ENCODE measurements at places on chromosomes 13 and 19. TPM values are rescaled to one million over a fixed set of nuclear protein-coding genes. Genes with fewer than 3 reads are reported as not detected.

The LRRC63 gene
- total RNA-seq, result 0.32 TPM

DNA sequence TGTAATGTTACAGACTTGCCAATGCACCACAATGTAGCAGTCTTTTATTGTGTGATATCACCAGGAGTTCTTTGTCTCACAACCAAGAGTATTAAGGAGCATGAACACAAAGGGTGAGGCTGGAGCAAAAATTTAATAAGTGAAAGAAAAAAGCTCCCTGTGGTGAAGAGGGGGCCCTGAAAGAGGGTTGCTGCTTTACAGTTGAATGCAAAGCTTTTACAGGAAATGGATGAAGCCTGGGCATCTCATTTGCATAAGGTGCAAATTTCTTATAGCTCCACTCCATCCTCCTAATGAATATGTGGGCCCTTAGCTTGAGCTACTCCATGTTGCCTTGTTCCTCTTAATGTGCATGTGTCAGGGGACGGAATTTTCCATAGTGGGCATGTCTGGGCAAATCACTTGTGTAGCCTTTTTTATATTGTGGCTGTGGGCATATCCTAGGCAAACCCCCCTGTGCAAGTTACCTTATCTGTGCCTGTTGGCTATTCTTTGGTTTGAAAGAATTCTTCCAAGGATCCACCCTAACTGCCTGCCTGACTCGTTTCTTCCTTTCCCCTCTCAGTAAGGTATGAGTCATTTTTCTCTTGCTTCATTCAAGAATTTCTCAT, 45.3 kb upstream of the TRPC4 start:
- H3K27ac ChIP-seq, result no peak overlapping the region
- no peaks in the 10 kb centered on the region for H3K27me3 ChIP-seq
- no peak for DNase-seq
- no peaks in the 10 kb centered on the region for H3K4me1 ChIP-seq
- H3K36me3 ChIP-seq, result no peaks in the 10 kb centered on the region

The MARCHF2 gene
- 10.3 TPM for total RNA-seq

DNA sequence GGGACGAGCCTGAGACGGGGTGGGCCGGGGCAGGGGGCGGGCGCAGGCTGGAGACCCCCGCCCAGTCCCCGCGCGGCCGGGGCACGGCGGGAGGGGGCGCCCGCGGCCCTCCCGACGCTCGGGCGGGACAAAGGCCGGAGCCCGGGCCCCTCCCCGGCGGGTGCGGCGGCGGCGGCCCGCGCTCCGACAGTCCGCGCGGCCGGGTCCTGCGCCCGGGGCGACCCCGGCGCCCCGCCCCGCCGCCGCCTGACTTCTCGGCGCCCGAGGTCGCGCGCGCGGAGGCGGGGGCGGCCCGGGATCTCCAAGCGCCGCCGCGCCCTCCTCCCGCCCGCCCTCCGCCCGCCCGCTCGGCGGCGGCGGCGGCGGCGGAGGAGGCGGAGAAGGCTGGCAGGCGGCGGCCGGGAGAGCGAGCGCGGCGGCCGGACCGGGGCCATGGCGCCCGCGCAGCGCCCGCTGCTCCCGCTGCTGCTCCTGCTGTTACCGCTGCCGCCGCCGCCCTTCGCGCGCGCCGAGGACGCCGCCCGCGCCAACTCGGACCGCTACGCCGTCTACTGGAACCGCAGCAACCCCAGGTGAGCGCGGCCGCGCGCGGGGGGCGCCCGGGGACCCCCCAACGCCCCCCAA, at the start of gene EFNA2:
TSS of gene EFNA2 (plus strand) at position 137 of the 624 bp plus-strand sequence. CDS start at position 433, 296 bp downstream.
- H3K4me3 ChIP-seq, result peak within 1 kb of the TSS; percentile 38
- H3K27me3 ChIP-seq, result peaks cover 28% of the 10 kb centered on the region
- H3K4me1 ChIP-seq, result peaks cover 4% of the 10 kb centered on the region
- no peak within 1 kb of the TSS for H3K27ac ChIP-seq
- H3K36me3 ChIP-seq, result no peaks in the 10 kb centered on the region

The VPS36 gene
- 25.3 TPM for total RNA-seq

- peak within 1 kb of the TSS; percentile 73 for H3K27ac ChIP-seq
- H3K27me3 ChIP-seq, result no peaks in the 10 kb centered on the region
- peak within 1 kb of the TSS; percentile 74 for H3K4me3 ChIP-seq
- H3K4me1 ChIP-seq, result peaks cover 34% of the 10 kb centered on the region
- DNase-seq, result peak; percentile 69
These were observed at the start of gene ZBTB7A for GRCh38 chr19:4066682-4067395. TSS of gene ZBTB7A (minus strand) at chr19:4066899. CDS start at chr19:4055232, 11,667 bp downstream.

The PODNL1 gene
- 0.29 TPM for total RNA-seq

The ACP7 gene
- not detected for total RNA-seq

GRCh38 chr19:19475849-19476828, 39.2 kb downstream of the TSSK6 start:
- H3K27me3 ChIP-seq, result no peaks in the 10 kb centered on the region
- no peak overlapping the region for H3K27ac ChIP-seq
- no peak for DNase-seq
- peaks cover 76% of the 10 kb centered on the region for H3K4me1 ChIP-seq

GRCh38 chr19:45595814-45596213, 6.2 kb downstream of the GPR4 start:
- peaks cover 66% of the 10 kb centered on the region for H3K27me3 ChIP-seq
- H3K4me1 ChIP-seq, result peaks cover 35% of the 10 kb centered on the region
- H3K4me3 ChIP-seq, result no peak overlapping the region
- no peak for DNase-seq

- H3K27me3 ChIP-seq, result no peaks in the 10 kb centered on the region
- H3K4me3 ChIP-seq, result peak overlapping the region; percentile 93
- H3K27ac ChIP-seq, result peak overlapping the region; percentile 97
- H3K36me3 ChIP-seq, result no peaks in the 10 kb centered on the region
- peaks cover 17% of the 10 kb centered on the region for H3K4me1 ChIP-seq
These were observed 699 bp downstream of the RCBTB2 start for GRCh38 chr13:48532256-48532505.

DNA sequence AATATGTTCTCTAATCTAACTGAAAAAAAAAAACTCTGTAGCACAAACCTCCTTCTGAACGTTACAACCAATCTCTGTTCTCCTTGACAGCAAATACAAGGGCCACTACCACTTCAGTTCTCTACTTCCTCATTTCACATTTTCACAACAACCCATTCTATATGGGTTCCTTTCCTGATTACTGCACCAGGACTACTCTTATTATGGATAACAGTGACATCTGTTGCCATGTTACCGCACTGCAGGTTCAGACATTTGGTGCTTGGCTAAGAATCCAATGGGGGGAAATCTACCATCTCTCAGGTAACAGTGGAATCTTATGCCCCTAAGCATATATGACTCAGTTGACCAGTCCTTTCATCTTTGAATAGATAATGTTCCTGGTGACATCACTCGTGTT, 11.6 kb upstream of the FPR3 start:
- H3K4me1 ChIP-seq, result no peaks in the 10 kb centered on the region
- H3K36me3 ChIP-seq, result no peaks in the 10 kb centered on the region
- H3K4me3 ChIP-seq, result no peak overlapping the region
- DNase-seq, result peak; percentile 47

- H3K27ac ChIP-seq, result no peak overlapping the region
- peaks cover 26% of the 10 kb centered on the region for H3K27me3 ChIP-seq
- H3K4me1 ChIP-seq, result peaks cover 5% of the 10 kb centered on the region
- DNase-seq, result peak; percentile 7
- no peak overlapping the region for H3K4me3 ChIP-seq
These were observed 38.0 kb upstream of the ZNF573 start for GRCh38 chr19:37817180-37817981.

GRCh38 chr13:101829484-101829883, 377.0 kb downstream of the ITGBL1 start:
- H3K27ac ChIP-seq, result no peak overlapping the region
- no peaks in the 10 kb centered on the region for H3K4me1 ChIP-seq
- peaks cover 3% of the 10 kb centered on the region for H3K27me3 ChIP-seq
- DNase-seq, result no peak
- no peaks in the 10 kb centered on the region for H3K36me3 ChIP-seq

DNA sequence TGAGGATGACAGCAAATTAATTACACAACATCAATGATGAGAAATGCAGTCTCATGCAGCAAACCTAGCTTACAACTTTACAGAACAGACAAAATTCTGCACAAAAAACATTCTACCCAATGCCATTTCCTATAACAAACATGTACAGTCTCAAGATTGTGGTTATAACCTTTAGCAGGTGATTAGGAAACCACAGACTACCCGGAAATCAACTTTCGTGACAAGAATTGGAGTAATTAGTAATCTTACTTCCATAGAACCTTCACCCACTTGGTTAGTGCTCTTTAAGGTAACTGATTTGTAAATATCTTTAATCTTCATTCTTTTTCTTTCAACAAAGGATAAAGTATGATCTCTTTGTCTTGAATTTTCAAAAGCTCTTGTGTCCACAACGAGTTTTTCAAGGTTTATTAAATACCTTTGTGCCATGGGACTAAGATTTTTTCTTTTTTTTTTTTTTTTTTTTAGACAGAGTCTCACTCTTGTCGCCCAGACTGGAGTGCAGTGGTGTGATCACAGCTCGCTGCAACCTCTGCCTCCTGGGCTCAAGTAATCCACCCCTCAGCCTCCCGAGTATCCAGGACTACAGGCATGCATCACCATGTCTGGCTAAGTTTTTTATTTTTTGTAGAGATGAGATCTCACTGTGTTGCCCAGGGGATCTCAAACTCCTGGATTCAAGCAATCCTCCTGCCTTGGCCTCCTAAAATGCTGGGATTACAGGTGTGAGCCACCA, 78.8 kb downstream of the MAP4K1 start:
- H3K27ac ChIP-seq, result peak overlapping the region; percentile 85
- DNase-seq, result peak; percentile 61
- no peaks in the 10 kb centered on the region for H3K27me3 ChIP-seq
- peaks cover 2% of the 10 kb centered on the region for H3K36me3 ChIP-seq
- H3K4me3 ChIP-seq, result peak overlapping the region; percentile 14

The RNF17 gene
- not detected for total RNA-seq

The VAV1 gene
- total RNA-seq, result 93.6 TPM

The CLIP3 gene
- not detected for total RNA-seq

DNA sequence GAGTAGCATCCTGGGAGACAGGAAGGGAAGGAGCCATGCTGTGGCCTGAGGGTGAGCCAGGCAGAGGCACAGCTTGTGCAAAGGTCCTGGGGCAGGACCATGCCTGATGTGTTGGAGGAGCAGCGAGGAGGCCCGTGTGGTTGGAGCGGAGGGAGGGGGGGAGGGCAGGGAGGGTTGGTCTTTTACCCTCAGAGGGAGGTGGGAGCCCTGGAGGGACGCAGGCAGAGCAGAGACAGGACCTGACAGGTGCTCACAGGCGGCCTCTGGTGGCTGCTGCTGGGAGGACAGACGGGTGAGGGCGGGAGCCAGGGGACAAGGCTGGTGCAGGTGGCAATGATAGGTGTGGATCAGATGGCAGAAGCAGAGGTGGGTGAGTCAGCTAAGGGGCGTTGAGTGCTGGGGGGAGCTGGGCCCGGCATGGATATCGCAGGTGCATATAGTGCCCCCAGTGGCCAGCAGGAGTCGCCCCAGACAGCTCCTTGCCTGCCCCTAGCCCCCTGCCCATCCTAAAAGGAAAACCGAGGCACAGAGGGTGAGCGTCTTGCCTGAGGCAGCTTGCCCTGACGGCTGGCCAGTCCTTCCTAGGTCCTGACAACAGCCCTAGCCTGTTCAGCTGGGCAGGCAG, 9.8 kb upstream of the GNA15 start:
- no peaks in the 10 kb centered on the region for H3K27me3 ChIP-seq
- DNase-seq, result peak; percentile 73
- no peak overlapping the region for H3K27ac ChIP-seq

The NECTIN2 gene
- total RNA-seq, result 0.88 TPM

- no peak overlapping the region for H3K27ac ChIP-seq
- H3K4me1 ChIP-seq, result no peaks in the 10 kb centered on the region
- no peaks in the 10 kb centered on the region for H3K36me3 ChIP-seq
- H3K27me3 ChIP-seq, result peaks cover 7% of the 10 kb centered on the region
- DNase-seq, result no peak
These were observed 738.5 kb downstream of the DIAPH3 start for GRCh38 chr13:59425211-59425741.

GRCh38 chr19:48004236-48004635, 9.8 kb downstream of the ELSPBP1 start:
- peaks cover 2% of the 10 kb centered on the region for H3K27me3 ChIP-seq
- H3K4me1 ChIP-seq, result no peaks in the 10 kb centered on the region
- no peaks in the 10 kb centered on the region for H3K36me3 ChIP-seq
- H3K27ac ChIP-seq, result no peak overlapping the region
- DNase-seq, result no peak

DNA sequence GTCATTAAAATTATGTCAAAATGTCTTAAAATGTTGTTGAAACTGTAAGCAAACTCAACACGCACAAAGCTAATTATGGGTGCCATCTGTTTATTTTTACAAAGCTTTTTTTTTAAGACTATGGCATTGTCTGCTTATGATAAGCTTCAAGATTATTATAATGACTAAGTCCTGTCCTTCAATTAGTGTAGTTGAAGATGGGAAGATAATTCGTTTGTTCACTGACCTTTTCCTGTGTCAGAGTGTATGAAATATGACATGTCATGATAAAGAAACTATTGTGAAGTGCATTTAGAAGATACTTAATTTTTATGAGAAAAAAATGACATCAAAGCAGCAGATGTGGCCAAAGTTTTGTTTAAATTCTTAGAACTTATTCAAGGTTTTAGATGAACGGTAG, 211.3 kb downstream of the PCCA start:
- no peaks in the 10 kb centered on the region for H3K4me1 ChIP-seq
- H3K27me3 ChIP-seq, result no peaks in the 10 kb centered on the region
- peaks cover 2% of the 10 kb centered on the region for H3K36me3 ChIP-seq
- no peak overlapping the region for H3K27ac ChIP-seq

DNA sequence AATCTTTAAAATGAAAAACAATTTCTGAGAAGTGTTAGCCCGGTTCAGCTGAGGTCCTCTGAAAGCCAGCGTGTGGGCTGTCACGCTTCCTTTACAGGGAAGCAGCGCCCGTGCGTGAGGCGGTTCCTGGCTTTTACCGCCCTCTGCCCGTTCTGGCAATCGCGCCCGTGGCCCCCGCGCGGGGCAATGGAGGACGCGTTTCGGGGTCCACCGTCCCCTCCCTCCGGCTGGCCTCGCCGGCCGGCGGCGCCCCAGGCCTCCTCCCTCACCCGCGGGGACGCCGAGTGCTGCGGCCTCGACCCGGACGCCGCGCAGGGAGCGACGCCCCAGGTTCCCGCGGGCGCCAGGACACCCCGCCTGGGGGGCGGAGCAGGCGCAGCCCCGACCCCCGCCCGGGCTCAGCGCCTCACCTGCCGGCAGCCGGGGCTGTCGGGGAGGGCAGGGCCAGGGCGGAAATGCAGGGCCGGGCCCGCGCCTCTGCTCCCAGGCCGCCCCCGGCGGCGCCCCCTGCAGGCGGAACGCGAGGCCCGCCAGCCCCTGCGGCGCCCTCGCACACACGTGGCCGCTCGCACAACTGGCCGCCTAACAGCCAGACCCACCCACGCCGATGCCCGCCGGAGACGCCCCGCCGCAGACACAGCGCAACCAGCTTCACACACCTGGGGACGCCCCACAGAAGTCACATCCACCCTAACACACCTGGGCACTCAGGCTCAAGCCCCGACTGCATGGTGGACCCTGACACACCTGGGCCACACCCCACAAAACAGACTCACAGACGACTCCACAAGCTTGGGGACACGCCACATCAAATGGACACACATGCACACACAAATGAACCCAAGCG, at the start of gene GGACT:
TSS of gene GGACT (minus strand) at position 459 of the 847 bp plus-strand sequence. CDS start 56,198 bp downstream, outside the sequence.
- no peaks in the 10 kb centered on the region for H3K36me3 ChIP-seq
- H3K4me3 ChIP-seq, result peak within 1 kb of the TSS; percentile 75
- peak; percentile 84 for DNase-seq
- peak within 1 kb of the TSS; percentile 87 for H3K27ac ChIP-seq
- H3K4me1 ChIP-seq, result peaks cover 39% of the 10 kb centered on the region

GRCh38 chr13:44808185-44808584, 181.1 kb downstream of the NUFIP1 start:
- H3K36me3 ChIP-seq, result no peaks in the 10 kb centered on the region
- no peak for DNase-seq
- peaks cover 2% of the 10 kb centered on the region for H3K27me3 ChIP-seq

The PSG6 gene
- total RNA-seq, result not detected

GRCh38 chr19:46066471-46066870, 25.7 kb upstream of the IGFL4 start:
- no peak overlapping the region for H3K4me3 ChIP-seq
- peaks cover 40% of the 10 kb centered on the region for H3K27me3 ChIP-seq
- DNase-seq, result no peak
- no peaks in the 10 kb centered on the region for H3K36me3 ChIP-seq

Data from activated naive CD4-positive, alpha-beta T cell treated with anti-CD3 and anti-CD28 coated beads for 36 hours (primary cell).